Right hindlimb (tissue), 1 donor: ENCODE measurements at places on chromosomes 6 and 20.

- no peak for DNase-seq
These were observed 71.0 kb upstream of the SIRPA start for GRCh38 chr20:1824181-1824580.

GRCh38 chr6:119160911-119161310, 82.4 kb upstream of the FAM184A start:
- DNase-seq: no peak

GRCh38 chr20:32902456-32903420, 44.0 kb downstream of the EFCAB8 start:
- no peak for DNase-seq

- DNase-seq: no peak
These were observed 73.0 kb downstream of the KCNB1 start for GRCh38 chr20:49409302-49409974.

DNA sequence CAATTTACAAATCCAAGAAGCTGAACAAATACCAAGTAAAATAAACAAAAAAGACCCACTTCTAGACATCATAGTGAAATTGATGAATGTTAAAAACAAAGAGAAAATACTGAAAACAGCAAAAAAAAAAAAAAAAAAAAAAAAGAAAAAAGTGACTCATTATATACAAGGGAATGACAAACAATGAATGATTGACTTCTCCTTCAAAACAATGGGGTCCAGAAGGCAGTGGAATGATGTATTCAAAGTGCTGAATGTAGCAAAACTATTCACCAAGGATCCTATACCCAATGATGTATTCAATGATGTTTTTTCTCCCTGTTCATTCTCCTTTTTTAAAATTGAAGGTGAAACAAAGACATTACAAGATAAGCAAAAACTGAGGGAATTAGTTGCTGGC, 650.0 kb downstream of the UTRN start:
- DNase-seq: no peak

DNA sequence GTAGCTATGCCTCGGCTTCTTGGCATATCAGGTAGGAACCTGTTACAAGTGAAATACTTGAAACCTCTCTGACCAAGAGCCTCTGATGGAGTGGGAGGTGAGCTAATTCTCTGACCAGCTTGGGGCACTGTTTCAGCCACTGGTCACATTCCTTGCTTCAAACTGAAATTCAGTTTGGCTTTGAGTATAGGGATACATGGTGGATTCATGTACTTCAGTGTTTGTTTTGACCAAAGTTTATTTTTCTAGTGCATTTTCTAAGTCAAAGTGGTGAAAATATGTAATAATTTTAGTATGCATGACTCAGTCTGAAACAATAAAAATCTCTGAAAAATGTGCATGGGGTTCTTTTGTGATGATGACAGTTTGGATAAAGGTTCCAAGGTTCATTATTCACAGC, 18.6 kb downstream of the TTPAL start:
- no peak for DNase-seq

GRCh38 chr6:55009131-55009530, 162.6 kb downstream of the FAM83B start:
- DNase-seq: no peak

DNA sequence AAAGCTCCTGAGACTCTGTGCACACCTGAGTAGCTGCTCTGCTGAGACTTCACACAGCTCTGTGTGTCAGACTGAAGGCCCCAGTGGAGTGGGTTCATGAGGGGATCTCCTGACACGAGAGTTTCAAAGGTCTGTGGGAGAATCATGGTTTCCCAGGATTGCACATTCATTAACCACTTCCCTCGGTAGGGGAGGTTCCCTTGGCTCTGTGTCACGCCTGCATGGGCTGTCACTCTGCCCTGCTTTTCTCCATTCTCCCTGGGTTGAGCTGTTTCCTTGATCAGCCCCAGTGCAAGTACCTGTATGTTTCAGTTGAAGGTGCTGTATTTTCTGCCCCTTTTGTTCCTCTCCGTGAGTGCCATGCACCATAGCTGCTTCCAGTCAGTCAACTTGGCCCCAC, 236.9 kb downstream of the EPM2A start:
- DNase-seq: no peak

- no peak for DNase-seq
These were observed 21.1 kb downstream of the BAG2 start for GRCh38 chr6:57193177-57193576.

- DNase-seq: peak; percentile 16
These were observed 193.1 kb downstream of the DLL1 start for GRCh38 chr6:170097505-170098427.

DNA sequence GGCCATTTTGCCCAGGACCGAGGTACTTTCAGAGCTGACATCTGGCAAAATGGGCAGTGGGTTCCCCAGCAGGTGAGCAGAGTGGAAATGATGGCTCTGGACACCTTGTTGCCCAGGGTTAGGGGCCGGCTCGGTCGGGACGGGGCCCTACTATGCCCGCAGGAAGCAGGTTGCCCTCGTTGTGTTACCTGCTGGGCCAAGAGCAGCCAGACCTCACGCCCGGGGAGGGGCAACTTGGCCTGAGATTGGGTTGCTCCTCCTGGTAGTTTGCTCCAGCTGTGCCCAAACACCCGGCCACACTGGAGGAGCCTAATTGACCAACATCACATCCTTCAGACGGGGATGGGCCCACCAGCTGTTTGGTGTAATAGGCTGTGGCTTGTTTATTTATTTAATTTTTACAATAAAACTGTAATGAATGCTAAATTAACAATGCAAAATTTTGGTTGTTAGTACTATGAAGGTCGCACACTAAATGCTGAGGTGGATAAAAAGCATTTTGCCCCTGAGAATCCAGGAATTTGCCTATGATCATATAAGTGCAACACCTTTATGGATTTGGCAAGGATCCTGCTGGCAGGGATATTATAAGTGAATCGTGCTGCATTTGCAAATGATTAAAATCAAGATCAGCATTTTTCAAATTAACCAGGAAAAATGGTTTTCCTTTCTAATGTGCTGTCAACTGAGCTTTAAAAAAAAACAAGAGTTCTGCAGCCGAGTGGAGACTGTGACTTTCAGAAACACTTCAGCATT, 26.6 kb upstream of the PCMTD2 start:
- no peak for DNase-seq

DNA sequence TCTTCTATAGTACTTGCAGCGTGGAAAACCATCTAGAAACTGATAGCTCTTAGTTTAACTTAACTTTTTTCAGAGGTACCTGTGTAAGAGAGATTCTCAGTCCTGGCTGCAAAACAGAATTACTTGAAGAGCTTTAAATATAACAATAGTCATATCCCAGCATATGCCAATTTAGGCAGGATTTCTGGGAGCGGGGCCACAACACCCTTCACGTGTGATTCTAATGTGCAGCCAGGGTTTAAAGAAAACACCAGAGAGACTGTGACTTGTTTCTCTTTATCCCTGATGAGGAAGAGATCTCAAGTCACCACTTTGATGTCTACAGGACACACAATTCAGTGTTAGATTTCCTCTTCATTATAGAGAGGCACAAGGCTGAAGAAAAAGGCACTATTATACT, 103.7 kb downstream of the PDSS2 start:
- DNase-seq: peak; percentile 18

DNA sequence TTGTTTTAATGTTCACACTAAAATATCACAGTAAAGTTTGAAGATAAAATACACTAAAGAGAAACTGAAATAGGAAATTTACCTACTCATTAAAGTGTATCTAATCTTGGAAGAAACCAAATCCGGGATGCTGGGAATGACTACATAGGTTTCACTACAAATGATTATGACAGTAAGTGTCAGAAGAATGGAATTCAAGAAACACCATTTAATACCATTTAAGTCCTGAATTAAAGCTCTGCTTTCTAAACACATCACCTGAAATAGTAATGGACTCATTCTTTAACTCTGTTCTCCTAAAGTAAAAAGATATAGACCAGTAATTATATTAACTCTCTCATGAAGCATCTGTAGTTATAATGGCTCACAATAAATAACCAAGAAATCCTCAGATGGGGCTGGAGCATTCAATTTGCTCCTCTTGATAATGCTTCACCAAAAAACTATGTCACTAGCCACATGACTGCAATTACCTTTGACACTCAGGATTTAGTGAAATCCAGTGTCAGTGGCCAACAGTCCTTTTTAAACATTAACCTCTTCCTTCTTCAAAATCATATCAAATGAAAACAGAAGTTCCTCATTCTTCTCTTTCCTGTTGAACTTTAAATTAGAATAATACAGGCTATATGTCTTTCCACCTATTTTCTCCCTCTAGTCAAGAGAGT, 41.4 kb downstream of the MAP7 start:
- no peak for DNase-seq

GRCh38 chr6:11494786-11495564, 42.6 kb upstream of the TMEM170B start:
- DNase-seq: no peak

GRCh38 chr6:49327005-49327404, 136.0 kb downstream of the MMUT start:
- no peak for DNase-seq

DNA sequence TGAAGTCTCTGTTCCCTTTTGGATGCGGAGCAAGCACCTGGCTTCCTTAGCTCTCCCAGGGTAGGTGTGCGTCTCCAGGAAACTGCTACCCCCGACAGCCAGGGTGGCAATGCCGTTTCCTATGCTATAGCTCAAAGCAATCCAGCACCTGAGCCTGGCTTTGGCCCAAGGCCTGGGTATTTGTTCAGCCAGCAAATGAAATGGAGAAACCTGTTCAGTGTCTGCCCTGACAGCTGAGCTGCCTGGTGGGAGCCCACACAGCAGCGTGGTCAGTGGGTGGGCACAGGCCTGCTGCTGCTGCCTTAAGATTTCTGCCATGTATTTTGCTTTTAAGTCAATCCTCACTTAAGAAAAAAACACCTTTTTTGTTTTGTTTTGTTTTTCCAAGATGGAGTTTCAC, 13.7 kb downstream of the SPATA2 start:
- no peak for DNase-seq

DNA sequence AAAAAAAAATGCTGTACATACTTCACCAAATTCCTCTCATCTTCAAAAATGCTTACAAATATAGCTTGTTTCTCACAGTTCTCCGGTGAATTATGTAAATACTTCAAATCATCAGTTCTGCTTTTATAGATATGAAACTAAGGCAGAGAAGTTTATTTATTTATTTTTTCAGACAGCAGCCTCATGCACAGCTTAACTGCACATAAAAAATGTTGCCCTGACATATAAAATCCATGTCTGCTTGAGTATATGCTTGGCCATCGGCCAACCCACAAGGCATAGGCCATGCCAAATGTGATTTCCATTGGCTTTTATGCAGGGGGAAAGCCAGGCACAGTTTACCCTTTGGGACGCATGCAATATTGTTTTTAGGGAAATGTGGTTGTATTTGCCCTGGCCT, 57.3 kb upstream of the PHACTR2 start:
- peak; percentile 30 for DNase-seq

DNA sequence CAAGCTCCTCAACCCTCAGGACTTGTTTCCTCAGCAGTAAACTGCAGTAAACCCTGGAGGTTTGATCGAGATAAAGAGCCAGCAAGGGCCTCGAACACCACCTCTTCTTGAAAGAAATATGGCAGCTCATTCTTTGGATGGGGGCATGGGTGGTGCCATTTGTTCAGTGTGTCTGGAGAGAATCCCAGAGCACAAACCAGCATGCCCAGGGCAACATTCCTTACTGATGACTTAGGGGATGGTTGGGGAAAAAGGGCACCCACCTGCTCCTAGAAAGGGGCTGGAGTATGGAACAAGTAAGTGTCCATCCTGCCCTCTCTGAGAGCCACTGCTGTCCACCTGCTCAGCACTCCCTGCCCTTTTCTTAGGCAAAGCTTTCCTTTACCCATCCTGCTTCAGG, 31.3 kb upstream of the ZFAND3 start:
- no peak for DNase-seq

- DNase-seq: no peak
These were observed 284.4 kb downstream of the ESR1 start for GRCh38 chr6:152091851-152092341.

- DNase-seq: no peak
These were observed 265.7 kb downstream of the SOX4 start for GRCh38 chr6:21859193-21859735.

DNA sequence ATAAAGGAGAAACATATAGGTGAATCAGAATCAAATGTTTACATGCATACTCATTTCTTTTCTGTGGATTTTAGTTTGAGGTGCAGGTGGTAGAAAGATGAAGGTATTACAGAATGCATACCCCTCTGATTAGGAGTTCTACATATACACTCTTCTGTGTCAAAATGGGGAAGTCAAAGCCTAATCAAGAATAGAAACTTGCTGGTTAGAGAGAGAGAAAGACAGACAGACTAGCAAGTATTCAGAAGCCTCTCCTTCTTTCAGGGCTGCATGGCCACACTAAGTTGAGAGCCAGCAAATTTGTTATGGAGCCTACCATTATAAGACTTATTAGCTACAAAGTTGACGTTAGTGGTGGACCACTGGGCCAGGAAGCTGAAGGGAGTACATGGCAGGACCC, 358.3 kb upstream of the EYS start:
- DNase-seq: no peak

DNA sequence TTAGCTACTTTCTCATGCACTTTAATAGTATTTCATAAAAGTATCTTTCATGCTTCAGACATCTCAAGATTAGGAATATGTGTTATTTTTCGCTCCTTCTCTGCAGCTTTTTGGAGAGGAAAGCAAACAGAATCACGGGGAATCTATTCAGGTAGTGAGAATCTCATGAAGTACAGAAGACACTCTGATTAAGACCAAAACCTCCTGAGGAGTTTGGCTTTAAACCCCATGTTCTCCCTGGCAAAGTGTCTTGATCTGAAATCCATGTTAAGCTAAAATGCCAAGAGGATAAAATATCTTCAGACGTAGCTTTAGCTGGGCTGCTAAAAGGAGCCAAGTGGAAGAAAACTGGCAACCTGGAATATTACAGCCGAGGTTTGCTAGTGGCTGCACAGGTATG, 149.3 kb downstream of the LRRC1 start:
- no peak for DNase-seq

DNA sequence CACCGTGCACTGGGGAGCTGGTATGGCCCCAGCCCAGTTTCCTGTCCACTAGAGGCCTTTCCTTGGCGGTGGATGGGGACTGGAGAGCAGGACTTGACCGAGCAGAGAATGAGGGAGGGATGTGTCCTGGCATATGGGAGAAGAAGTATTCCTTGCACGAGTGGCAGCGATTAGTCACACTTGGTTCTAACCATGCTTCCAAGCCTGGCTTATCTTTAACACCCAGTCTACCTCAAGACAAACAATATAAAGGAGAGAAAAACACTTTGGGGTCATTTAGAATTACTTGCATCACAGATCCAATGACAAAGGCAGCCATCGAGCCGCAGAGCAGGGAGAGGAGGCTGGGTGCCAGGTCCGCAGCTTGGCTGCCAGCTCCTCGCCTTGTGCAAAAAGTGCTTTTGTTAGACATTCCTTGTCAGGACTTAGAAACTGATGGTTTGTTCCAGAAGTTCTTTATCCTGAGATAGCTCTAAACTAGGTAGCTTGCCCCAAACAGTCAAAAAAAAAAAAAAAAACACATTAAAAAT, 214.9 kb upstream of the GMDS start:
- DNase-seq: no peak

DNA sequence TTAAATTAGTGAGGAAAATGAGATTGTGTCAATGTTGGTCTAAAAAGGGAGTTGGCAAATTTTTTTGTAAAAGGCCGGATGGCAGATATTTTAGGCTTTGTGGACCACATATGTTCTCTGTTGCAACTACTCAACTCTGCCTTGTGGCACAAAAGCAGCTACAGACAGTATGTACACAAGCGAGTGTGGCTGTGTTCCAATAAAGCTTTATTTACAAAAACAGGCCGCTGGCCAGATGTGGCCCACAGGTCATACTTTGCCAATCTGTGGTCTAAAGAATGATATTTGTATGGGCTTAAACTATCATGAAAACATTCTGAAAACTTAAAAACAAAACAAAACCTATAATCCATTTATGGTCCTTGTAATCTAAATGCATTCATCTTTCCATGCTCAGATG, 228.3 kb downstream of the CLIC5 start:
- no peak for DNase-seq

- DNase-seq: no peak
These were observed 85.3 kb downstream of the SIM1 start for GRCh38 chr6:100379386-100379785.
